CD8-positive, alpha-beta memory T cell (primary cell): ENCODE measurements at places on chromosomes 2 and 18. TPM values are rescaled to one million over a fixed set of nuclear protein-coding genes. Genes with fewer than 3 reads are reported as not detected.

DNA sequence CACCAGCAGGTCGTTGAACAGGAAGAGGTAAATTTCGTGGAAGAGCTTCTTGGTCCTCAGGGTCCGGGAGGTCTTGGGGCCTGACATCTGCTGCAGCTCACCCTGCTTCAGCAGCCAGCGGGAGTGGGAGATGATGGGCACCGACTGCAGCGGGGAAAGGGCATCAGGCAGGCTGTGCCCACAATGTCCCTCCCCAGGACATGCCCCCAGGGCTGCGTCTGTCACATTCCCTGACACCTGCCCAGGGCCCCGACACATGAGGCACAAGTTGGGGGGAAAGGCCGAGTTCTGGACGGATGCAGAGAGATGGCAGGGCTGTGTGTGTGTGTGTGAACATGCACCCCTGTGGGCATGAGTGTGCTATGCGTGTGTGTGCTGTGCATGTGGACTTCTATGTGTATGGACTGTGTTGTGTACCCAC lies 13.9 kb downstream of the SNORC start:
- DNase-seq = no peak

- no peak for DNase-seq
These were observed 60.7 kb downstream of the DGKD start for GRCh38 chr2:233414777-233415570.

DNA sequence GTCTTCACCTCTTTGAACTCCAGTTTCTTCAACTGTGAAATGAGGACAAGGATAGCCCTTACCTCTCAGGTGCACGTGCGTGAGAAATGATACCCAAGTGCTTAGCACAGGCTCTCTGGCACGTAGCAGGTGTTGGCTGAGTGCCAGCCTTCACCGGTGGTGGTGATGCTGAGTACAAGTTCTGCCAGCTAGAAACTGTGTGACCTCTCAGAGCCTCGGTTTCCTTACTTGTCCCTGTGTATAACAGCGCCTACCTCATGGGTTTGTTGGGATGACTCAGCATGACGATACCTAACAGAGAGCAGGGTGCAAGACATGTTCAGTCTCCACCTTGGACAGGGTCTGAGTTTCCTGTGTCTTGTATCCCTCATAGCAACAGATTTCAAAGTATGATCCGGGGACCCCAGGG lies 205.1 kb downstream of the TNS1 start:
- no peak for DNase-seq

The CYP27A1 gene
- not detected for polyA plus RNA-seq

DNA sequence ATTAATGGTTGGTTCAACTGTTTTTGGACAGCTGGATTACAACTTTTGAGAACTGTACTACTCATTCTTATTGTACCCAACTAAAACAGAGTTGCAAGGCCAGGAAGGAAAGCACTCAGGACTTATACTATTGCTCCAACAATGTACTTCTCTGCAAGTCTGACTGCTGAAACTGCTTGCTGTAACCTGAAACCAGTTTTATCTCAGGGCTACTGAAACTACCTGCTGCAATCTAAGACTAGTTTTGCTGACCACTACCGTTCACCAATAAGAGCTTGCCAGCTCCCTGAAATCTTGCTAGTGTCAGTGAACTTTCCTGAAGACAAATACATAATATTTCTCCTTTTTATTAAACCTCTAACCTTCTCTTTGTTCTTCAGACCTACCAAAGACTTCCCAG lies 157.3 kb downstream of the CDCA7 start:
- no peak for DNase-seq

The CRYGA gene
- polyA plus RNA-seq = not detected

- no peak for DNase-seq
These were observed 78.1 kb upstream of the RBM44 start for GRCh38 chr2:237720444-237720843.

The SERTAD2 gene
- 6.3 TPM for polyA plus RNA-seq

The ZNF521 gene
- not detected for polyA plus RNA-seq

DNA sequence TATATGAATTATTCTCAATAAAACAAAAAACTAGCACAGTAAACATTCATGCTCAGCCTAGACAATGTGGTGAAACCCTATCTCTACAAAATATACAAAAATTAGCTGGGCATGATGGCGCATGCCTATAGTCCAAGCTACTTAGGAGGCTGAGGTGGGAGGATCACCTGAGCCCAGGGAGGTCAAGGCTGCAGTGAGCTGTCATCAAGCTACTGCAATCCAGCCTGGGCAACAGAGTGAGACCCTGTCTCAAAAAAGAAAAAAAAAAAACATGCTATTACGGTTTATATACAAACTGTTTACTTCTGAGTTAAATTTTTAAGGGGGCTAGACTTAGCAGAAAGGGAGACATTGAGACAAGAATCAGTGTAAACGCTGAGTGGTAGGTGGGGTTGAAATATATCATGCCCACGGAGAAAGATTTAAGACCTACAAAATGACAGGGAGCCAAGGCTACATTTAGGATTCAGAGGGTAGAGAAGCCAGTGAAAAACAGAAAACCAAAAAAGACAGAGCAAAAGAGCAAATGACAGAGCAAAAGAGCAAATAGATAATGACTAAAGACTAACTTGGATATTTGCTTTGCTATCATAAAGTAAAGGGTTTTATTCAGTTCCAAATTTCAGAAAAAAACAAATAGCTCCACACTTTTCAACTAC lies 7.5 kb downstream of the TTC32 start:
- no peak for DNase-seq

The MARCO gene
- not detected for polyA plus RNA-seq

DNA sequence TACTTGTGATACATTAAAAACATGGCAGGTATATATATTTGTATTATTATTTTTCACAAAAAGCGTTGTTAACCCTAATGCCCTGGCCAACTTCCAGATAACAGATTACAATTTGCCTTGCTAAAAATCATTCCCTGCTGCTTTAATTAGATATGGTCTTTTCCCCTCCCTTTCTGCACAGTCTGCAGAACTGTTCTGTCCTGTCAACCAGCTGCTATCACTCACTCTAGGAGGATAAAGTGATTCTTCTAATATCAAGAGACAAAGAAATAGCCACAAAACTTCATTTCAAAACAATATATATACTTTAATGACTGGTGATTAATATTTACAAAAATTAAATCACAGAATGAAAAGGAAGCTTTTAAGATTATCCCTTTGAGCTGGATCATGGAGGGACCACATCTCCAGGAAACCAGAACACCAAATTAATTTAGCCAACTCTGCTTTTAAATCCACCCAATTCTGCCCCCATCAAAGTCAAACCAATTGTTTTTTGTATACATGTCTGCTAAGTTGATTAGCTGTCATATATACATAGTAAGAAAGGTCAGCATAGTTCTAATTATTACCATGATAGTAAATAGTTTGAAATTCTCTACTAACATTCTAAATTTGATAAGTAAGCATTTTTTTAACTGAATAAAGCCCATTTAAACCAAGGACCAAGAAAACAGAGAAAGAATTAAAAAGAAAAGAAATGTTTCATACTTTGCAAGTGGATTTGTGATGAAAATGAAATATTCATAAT lies 55.7 kb downstream of the RND3 start:
- no peak for DNase-seq

The POTEI gene
- polyA plus RNA-seq = not detected

GRCh38 chr2:15377202-15377601 lies 183.9 kb downstream of the NBAS start:
- no peak for DNase-seq

The CRIM1 gene
- polyA plus RNA-seq = 2.5 TPM

DNA sequence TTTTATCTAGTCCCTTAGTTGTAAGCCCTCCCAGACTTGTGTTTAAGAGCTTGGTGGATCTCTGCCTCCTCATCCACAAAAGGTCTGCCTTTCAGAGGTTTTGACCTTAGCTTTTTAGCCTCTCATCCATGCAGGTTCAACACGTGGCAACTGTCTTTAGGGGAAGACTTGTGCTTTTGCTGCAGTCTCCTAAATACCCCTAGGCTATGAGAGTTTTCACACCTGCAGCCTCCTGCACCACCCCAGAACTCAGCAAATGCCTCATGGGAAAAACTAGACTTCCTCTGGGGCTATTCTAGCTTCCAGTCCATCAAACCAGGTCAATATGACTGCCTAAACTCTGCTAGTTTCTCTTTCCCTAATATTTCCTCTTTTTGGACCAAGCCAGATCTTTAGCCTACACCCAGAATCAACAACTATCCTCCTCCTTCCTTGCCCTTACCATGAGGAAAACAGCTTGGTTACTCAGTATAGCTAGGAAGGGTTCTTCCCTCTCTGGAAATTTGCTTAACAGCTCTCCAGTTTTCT lies 132.3 kb upstream of the RIOK3 start:
- DNase-seq = no peak

DNA sequence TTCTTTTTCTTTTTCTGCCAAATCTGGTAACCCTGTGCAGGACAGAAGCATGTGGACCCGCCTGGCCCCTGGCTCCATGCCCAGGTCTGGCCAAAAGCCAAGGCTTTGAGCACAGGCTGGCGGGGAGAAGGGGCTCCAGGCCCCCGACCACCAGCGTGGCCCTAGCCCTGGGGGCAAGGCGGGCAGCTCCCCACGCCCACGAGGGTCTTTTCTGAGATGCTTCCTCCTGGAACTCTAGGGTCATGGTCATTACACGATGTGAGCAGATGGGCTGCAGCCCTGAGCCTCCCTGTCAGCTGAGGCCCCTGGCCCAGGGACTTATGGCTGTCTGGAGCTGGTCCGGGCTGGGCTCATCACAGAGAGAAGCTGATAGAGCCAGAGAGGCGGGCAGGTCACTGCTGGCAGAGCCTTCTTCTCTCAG lies 5.7 kb upstream of the OTOS start:
- no peak for DNase-seq

- peak; percentile 40 for DNase-seq
These were observed 5.7 kb downstream of the CTDP1 start for GRCh38 chr18:79685281-79685680.

DNA sequence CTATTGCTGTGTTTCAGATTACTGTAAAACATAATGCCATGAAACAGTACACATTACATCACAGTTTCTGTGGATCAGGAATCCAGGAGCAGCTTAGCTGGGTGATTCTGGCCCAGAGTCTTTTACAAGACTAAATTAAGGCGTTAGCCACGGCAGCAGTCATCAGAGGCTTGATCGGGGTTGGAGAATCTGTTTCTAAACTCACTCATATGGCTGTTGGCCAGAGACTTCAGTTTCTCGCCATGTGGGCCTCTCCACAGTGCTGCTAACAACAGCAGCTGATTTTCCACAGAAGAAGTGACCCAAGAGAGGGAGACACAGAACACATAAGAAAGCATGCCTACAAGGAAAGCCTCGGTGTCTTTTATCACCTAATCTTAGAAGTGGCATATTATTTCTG lies 89.2 kb upstream of the MYO3B start:
- no peak for DNase-seq

The ZNF236 gene
- polyA plus RNA-seq = 11.1 TPM

GRCh38 chr2:55087936-55088335 lies 37.7 kb upstream of the RTN4 start:
- DNase-seq = no peak

- no peak for DNase-seq
These were observed 429.5 kb downstream of the ZNF521 start for GRCh38 chr18:24922491-24922890.

GRCh38 chr2:86512034-86512433 lies 51.2 kb downstream of the CHMP3 start:
- no peak for DNase-seq

GRCh38 chr2:207167099-207167923 lies 1.6 kb upstream of the KLF7 start:
- DNase-seq = no peak

DNA sequence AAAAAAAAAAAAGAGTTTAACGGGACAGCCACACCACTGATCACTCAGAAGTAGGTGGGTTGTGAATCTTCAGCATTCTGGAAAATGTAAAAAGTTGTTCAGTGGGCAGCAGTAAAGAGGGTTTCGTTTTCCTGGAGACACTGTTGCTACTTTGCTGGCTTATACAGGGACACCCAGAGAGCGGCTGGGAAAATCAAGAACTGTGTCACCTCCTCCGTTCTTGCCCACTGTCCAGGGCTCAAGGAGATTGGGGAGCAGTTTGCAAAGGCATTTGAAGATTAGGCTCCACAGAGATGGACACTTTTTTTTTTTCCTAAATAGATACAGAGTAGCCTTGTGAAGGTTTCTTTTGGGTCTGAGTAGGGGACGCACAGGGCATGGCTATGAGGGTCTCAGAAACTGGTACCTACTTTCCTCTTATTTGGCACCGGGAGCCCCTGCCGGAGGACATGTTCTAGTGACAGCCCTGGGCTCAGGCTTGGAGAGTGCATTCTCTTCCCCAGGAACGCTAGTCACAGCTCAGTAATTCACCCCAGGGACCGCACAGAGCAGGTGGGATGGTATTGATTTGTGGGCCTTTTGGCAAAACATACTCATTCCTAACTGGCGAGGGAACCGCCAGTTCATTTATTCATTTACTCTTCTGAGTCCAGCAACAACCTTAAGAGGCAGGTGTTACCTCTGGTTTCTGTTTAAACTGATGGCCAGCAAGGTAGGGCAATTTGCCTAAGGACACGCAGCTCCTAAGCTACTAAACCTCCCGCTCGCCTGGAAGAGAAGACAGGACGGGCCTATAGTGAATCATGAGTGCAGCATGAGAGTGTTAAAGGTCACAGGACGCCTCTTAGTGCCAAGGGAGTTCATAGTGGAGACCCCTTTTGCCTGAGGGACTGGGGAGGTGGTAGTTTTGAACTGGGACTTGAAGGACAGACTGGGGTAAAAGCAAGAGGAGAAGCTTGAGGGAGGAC lies 53.1 kb downstream of the HPCAL1 start:
- no peak for DNase-seq

DNA sequence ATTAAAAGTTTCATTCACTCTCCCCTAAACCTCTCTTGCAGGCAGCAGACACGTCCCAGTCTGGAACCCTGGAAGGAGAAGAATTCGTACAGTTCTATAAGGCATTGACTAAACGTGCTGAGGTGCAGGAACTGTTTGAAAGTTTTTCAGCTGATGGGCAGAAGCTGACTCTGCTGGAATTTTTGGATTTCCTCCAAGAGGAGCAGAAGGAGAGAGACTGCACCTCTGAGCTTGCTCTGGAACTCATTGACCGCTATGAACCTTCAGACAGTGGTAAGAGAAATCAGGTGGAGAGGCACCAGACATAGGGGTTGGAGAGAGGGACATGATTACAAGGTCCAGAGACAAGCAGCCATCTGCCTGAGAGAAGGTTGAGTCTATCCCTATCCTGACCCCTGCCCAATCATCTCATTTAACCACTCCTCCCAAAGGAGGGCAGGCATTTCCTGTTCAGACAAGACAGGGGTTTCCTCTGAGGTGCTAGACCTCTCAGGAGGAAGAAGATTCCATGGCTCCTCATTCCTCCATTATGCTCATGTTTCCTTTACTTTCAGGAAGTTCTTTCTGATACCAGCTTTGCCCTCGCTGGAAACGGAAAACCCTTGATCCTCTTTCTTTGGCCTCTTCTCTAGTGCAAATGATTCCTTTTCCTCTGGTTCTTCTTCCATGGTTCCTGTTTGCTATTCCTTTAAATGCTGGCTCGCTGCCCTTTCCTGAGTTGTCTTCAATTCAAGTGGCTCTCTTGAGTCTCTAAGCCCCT lies 15.1 kb downstream of the PLCD4 start:
- no peak for DNase-seq

GRCh38 chr18:50986360-50987087 lies 18.7 kb downstream of the ELAC1 start:
- DNase-seq = no peak

DNA sequence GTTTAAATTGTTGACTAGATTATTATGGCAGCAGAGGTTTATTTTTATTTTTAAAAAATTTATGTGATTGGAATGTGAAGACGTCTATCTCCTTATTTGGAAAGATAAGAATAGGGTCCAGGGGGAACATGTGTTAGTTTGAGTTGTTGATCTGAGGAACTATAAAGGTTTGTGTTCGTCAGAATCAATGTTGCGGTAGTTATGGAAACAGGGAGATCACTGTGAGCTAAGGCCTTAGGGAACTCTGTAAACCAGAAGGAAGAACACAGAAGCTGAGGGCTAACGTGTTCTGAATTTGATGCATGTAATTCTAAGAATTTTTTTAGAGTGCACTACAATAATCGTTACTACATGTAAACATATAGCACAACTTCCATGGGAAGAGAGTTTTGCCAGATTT lies 168.5 kb upstream of the ZSWIM2 start:
- DNase-seq = no peak
